Mesothelial cell of epicardium (in vitro differentiated cells): ENCODE measurements at places on chromosomes 3 and 15.
A peak's percentile ranks its signal among the peaks of the same experiment; 100 is the strongest.

- H3K27ac ChIP-seq: peak overlapping the region; percentile 78
- no peak for DNase-seq
- H3K36me3 ChIP-seq: no peaks in the 10 kb centered on the region
Observed at GRCh38 chr15:58440158-58440910, 8.5 kb downstream of the LIPC start.

- no peak for DNase-seq
- H3K4me1 ChIP-seq: no peaks in the 10 kb centered on the region
- no peak overlapping the region for H3K4me3 ChIP-seq
- H3K36me3 ChIP-seq: peaks cover 17% of the 10 kb centered on the region
- H3K27ac ChIP-seq: no peak overlapping the region
Observed at GRCh38 chr3:158140396-158140795, 30.5 kb downstream of the RSRC1 start.

- no peak overlapping the region for H3K27ac ChIP-seq
- H3K27me3 ChIP-seq: peaks cover 4% of the 10 kb centered on the region
- H3K4me3 ChIP-seq: no peak overlapping the region
- no peaks in the 10 kb centered on the region for H3K36me3 ChIP-seq
Observed at GRCh38 chr15:33086500-33087121, 107.9 kb downstream of the FMN1 start.

DNA sequence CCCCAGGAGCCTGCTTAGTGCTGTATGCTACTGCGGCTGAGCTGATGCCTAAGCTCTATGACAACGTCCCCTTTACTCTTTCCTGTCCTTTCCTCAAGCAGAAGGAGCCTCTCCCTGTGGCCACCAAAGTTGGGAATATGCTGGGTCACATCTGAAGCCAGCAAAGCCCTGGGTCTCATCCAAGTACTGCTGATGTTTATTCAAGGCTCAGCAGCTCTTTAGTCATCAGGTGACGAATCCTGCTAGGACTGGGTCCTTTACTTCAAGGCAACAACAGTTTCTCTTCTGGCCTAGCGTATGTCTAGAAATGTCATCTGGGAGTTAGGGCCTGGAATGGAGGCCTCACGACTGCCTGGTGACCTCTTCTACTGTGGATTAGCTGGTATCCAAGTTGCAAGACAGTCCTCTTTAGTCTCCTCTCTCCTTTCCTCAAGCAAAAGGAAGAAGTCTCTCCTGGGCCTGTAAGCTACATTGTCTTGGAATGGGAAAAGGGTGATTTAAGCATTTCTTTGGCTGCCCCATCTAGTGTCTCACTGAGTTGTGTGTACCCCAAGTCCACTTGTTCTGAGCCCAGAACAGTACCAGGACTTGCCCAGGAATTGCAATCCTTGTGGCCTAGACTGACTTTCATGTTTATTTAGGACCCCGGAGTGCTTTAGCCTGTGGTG lies 63.9 kb downstream of the TNFAIP8L3 start:
- no peak for DNase-seq
- no peaks in the 10 kb centered on the region for H3K4me1 ChIP-seq
- peaks cover 2% of the 10 kb centered on the region for H3K36me3 ChIP-seq
- H3K4me3 ChIP-seq: no peak overlapping the region
- H3K27ac ChIP-seq: no peak overlapping the region

DNA sequence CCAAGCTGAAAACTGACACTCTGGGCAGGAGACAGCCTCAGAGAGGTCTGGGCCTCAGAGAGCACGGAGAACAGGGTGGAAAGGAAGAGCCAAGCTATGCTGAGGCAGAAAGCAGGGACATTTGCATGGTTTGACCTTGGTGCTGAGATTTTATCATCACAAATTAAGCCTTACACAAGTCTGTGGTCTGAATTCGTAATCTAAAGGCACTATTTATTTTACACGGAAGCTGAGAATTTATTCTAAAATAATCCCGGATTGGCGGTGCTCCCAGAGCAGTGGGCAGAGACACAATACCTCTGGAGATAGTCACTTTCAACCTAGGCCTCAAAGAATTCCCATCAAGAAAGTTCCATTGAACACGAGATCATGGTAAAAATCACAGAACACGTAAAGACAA lies 47.5 kb downstream of the CFAP92 start:
- DNase-seq: peak; percentile 9
- no peak overlapping the region for H3K27ac ChIP-seq
- no peak overlapping the region for H3K4me3 ChIP-seq

- no peak for DNase-seq
- no peaks in the 10 kb centered on the region for H3K36me3 ChIP-seq
- no peak overlapping the region for H3K27ac ChIP-seq
Observed at GRCh38 chr3:69413551-69414207, 27.8 kb upstream of the FRMD4B start.

GRCh38 chr3:120429921-120430361 lies 20.9 kb downstream of the FSTL1 start:
- H3K4me3 ChIP-seq: no peak overlapping the region
- H3K27me3 ChIP-seq: no peaks in the 10 kb centered on the region
- peak overlapping the region; percentile 92 for H3K27ac ChIP-seq
- H3K36me3 ChIP-seq: peaks cover 24% of the 10 kb centered on the region

DNA sequence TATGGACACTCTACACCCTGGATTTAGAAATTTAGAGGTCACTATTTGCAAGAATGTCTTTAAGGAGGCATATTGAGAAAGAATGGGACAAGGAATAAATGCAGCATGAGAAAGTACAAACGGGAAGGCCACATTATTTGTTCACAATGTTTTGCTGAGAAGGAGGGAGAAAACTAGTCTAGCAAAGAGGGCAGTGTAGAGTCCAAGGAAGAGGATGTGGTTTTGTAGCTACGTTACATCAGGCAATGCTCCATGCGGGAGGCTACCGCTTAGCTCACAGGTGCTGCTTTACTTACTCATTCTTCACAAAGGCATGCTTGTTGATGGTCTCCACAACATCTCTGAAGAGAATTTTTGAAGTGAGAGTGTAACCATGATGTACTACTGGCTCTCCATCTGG lies 191.1 kb downstream of the PLCH1 start:
- no peak overlapping the region for H3K27ac ChIP-seq
- DNase-seq: no peak
- H3K36me3 ChIP-seq: no peaks in the 10 kb centered on the region
- peaks cover 6% of the 10 kb centered on the region for H3K4me1 ChIP-seq
- H3K4me3 ChIP-seq: no peak overlapping the region

DNA sequence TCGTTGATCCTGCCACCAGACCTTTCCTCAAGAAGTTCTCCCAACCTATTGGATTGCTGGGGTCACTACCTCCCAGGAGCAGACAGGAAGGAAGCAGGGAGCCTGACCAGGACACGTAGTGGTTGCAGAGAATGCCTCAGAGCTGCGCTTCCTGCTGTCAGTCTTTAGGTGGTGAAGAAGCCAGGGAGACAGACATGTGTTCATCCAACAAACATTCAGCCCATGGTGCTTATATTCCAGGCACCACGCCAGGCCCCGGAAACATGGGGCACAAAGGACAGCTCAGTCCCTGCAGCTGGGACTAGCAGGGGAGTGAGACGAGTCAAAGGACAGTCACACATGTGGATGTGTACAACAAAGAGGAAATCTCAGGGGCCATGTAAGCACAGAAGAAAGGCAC lies 26.0 kb upstream of the CORO2B start:
- H3K27ac ChIP-seq: no peak overlapping the region
- no peaks in the 10 kb centered on the region for H3K36me3 ChIP-seq
- H3K4me1 ChIP-seq: no peaks in the 10 kb centered on the region

DNA sequence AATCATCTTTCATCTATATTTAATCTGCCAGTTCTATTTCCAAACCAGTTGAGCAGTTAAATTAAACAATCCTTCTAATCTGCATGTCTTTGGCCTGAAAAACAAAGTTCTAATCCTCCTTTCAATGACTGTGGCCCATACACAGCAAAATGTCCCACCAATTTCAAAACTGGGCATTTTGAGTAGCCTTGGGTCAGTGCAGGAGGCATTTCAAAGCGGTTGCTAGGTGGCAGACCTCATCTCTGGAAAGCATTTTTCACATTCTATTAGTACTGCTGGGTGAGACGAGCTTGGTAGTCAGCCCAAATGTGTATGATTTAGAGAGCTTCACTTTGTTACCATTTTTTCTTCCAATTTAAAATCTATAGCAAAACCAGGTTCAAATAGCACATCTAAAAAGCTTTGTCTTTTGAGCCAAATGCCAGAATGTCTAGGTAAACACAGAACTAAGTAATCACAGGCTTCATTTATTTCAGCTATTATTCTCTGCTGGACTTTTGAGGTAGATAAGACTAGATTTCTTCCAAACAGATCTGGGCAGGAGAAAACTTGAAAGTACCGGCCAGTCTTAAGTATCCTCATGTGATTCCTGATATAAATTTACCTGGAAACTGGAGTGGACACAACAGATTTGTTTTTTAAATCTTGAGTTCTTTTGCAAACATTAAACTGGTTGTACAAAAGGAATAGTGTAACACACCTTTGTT lies 8.9 kb upstream of the ARHGEF26 start:
- DNase-seq: no peak
- H3K27me3 ChIP-seq: no peaks in the 10 kb centered on the region
- no peaks in the 10 kb centered on the region for H3K36me3 ChIP-seq
- no peak overlapping the region for H3K4me3 ChIP-seq
- peaks cover 13% of the 10 kb centered on the region for H3K4me1 ChIP-seq

- H3K27me3 ChIP-seq: no peaks in the 10 kb centered on the region
- no peak overlapping the region for H3K4me3 ChIP-seq
- H3K4me1 ChIP-seq: peaks cover 6% of the 10 kb centered on the region
- no peak for DNase-seq
- peaks cover 3% of the 10 kb centered on the region for H3K36me3 ChIP-seq
Observed at GRCh38 chr15:80998251-80998650, 2.5 kb upstream of the TLNRD1 start.

DNA sequence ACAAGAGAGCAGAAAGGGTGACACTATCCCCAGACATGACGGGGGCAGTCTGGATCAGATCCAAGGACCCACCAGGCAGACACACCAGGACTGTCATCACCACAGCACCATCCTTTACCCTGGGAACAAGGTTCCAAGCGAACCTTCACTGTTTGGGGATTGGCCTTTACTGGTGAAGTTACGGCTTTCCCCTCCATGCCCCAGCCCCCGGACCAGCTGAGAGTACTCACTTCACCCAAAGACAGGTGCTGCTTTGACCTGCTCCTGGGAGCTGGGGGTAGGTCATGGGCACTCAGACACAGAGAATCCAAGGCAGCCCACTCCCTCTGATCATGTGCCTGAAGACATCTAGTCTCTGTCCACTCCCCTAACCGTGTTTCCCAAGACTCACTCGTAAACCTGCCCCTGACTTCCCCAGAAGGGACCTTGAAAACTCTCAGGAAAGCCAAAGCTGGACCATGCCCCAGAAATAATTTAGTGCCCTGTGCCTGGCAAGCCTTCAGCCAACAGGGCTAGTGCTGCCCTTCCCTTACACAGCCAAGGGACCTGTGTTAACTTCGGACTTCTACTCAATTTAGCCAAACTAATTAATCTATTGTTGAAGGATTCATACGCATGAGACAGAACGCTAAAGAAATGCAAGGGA lies 2.8 kb downstream of the RRP9 start:
- peaks cover 22% of the 10 kb centered on the region for H3K4me1 ChIP-seq
- peaks cover 14% of the 10 kb centered on the region for H3K36me3 ChIP-seq
- H3K27me3 ChIP-seq: no peaks in the 10 kb centered on the region
- no peak overlapping the region for H3K27ac ChIP-seq
- H3K4me3 ChIP-seq: no peak overlapping the region
- peak; percentile 11 for DNase-seq

- H3K4me3 ChIP-seq: peak overlapping the region; percentile 68
- H3K4me1 ChIP-seq: peaks cover 51% of the 10 kb centered on the region
- H3K36me3 ChIP-seq: peaks cover 3% of the 10 kb centered on the region
- peak overlapping the region; percentile 90 for H3K27ac ChIP-seq
- DNase-seq: peak; percentile 73
Observed at GRCh38 chr3:195895861-195896360, 12.4 kb downstream of the TNK2 start.

DNA sequence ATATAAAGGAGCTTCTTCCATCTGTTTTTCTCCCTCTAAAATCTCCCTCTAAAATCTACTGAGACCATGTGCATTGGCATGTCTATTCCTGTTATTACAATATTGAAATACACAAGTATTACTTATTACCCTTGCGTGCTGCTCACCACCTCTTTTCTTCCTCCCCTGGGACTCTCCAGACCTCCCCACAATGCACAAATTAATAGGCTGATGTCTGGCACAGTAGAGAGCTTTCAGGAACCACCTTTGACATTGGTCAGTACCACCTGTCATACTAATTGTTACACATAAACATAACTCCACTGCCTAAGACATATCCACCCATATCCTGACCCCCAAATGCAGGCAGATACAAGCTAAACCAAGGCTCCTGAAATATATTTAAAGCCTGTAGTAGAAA lies 722.6 kb downstream of the FHIT start:
- no peaks in the 10 kb centered on the region for H3K27me3 ChIP-seq
- H3K4me1 ChIP-seq: no peaks in the 10 kb centered on the region

GRCh38 chr3:55147856-55148720 lies 220.2 kb upstream of the LRTM1 start:
- H3K4me3 ChIP-seq: peak overlapping the region; percentile 9
- H3K4me1 ChIP-seq: peaks cover 11% of the 10 kb centered on the region
- no peaks in the 10 kb centered on the region for H3K36me3 ChIP-seq
- no peak for DNase-seq
- no peaks in the 10 kb centered on the region for H3K27me3 ChIP-seq
- no peak overlapping the region for H3K27ac ChIP-seq

DNA sequence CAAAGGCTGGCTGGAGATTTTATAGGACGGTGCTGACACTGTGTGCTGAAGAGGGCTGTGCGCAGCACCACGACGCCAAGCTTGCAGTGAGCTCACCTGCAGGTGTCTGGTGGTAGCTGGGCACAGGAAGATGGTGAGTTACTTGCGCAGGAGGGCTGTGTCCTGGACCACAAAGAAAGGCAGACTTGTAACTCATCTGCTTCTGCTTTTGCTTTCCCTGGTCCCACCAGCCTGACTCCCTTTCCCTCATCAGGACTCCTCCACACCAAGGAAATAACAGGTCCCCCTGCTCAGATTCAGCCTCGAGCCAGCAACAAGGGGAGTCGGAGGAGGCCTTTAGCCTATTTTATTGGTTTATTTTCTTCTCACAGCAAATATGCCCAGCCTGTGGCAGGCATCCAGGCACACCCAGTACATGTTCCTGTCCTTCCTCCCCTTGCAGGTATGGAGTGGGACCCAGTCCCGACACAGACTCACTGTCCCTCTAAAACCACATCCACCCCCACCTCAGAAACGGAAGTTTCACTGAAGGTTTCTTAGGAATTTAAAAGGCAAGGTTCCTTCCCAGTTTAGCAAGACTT lies 35.6 kb upstream of the FLNB start:
- H3K4me1 ChIP-seq: peaks cover 36% of the 10 kb centered on the region
- H3K27ac ChIP-seq: peak overlapping the region; percentile 96
- no peaks in the 10 kb centered on the region for H3K27me3 ChIP-seq

DNA sequence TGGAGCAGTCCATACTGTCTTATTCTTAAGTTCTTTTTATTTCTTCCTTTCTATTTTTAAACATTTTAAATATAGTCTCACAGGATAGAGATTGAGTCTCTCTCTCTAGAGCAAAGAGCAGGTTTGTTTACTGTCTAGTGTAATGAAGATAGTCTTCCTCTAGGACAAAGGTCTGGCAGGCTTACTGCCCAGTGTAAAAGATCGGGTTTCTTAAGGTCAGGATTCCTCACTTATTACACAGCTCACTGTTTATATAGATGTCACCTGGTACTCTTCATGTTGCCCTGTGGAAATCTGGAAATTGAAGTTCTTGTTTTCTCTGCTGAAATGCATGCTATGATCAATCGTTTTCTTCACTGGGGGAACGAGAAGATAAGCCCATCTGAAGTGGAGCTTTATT lies 76.0 kb downstream of the ZBBX start:
- no peak overlapping the region for H3K27ac ChIP-seq
- peaks cover 7% of the 10 kb centered on the region for H3K4me1 ChIP-seq
- no peaks in the 10 kb centered on the region for H3K36me3 ChIP-seq
- H3K4me3 ChIP-seq: no peak overlapping the region
- H3K27me3 ChIP-seq: no peaks in the 10 kb centered on the region

- DNase-seq: no peak
- H3K27me3 ChIP-seq: peaks cover 7% of the 10 kb centered on the region
- H3K4me3 ChIP-seq: no peak overlapping the region
- no peaks in the 10 kb centered on the region for H3K4me1 ChIP-seq
- no peak overlapping the region for H3K27ac ChIP-seq
Observed at GRCh38 chr3:42513521-42513920, 11.1 kb downstream of the VIPR1 start.
